ENCODE measurements at places on chromosomes 3 and 15. TPM values are rescaled to one million over a fixed set of nuclear protein-coding genes. Genes with fewer than 3 reads are reported as not detected.

Gene ZNF662
- total RNA-seq, result not detected

Gene CIB1
- total RNA-seq, result 24.5 TPM

Gene RGMA
- total RNA-seq, result 205 TPM

Gene SH3GL3
- 1.4 TPM for total RNA-seq

Gene C15orf39
- 29.5 TPM for total RNA-seq

Gene ZPLD1
- not detected for total RNA-seq

Gene LCTL
- 2.1 TPM for total RNA-seq

Gene CCR9
- not detected for total RNA-seq

Gene C15orf62
- 0.61 TPM for total RNA-seq

All from neural crest cell (in vitro differentiated cells).